ENCODE measurements at places on chromosomes 4 and X. TPM values are rescaled to one million over a fixed set of nuclear protein-coding genes. Genes with fewer than 3 reads are reported as not detected.

Gene ARSD
- polyA plus RNA-seq, result 58.7 TPM

Gene ETDC
- not detected for polyA plus RNA-seq

DNA sequence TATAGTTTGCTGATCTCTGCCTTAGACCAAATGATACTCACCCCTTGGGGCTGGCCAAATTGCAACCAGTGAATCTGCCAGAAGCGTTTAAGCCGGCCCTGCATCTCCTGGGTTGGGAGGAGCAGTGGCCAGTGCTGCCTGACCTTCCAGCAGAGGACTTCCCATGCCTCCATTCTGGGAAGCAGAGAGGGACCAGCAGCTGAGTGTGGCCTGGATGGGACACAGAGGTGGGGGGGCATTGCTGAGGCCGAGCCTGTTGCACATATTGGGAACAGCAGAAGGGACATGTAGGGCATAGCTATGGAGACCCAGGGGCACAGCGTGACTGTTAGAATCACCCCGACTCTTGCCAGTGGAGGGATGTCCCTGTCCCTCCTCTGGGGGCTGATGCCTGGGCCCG lies 93.3 kb downstream of the CPZ start:
- DNase-seq, result no peak

DNA sequence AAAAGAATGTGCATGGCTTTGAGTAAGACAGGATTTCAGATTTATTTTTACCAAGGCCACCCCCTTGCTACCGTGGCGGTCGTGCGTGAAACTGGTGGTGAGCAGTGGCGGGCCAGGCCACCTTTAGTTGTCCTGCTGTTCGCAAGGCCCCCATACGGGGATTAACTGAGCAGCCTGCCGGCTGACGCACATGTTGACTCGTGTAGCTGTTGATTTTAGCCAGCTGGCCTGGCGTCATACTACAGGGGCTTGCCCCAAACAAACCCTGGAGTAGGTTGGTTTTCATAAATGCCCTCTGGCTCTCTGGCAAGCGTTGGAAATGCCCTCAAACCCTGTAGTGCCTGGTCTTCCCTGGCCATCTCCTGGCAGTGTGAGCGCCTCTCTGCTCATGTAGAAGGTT lies 28.4 kb downstream of the WFS1 start:
- DNase-seq, result no peak

Gene ATOH1
- not detected for polyA plus RNA-seq

DNA sequence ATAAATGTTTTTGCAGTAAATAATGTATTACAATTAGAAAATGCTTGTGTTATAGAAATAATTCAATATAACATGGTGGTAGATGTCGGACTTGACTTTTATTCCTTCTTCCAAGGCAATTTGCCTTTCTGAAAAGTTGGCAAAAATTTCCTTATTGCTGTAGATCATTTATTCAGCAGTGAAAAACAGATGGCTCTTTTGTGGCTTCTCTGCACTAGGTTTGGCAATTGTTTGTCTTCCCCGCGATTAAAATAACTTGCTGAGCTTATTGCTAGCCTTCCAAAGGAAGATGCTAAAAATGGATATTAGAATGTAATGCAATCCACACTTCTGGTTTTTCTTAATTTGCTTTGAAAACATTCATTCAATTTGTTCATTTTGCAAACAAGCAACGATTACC lies 1977.9 kb upstream of the ADGRL3 start:
- DNase-seq, result no peak

Gene CD38
- 1.1 TPM for polyA plus RNA-seq

Gene BEND2
- polyA plus RNA-seq, result not detected

- no peak for DNase-seq
These were observed 196.2 kb downstream of the SNCA start for GRCh38 chr4:89640620-89641366.

Gene LNX1
- polyA plus RNA-seq, result 16.2 TPM

Gene ITM2A
- 134 TPM for polyA plus RNA-seq

- DNase-seq, result no peak
These were observed 473.7 kb downstream of the CENPC start for GRCh38 chr4:67071641-67072040.

Gene ACSL1
- polyA plus RNA-seq, result 51.6 TPM

Gene TCEAL6
- polyA plus RNA-seq, result 0.29 TPM

Gene C4orf51
- not detected for polyA plus RNA-seq

DNA sequence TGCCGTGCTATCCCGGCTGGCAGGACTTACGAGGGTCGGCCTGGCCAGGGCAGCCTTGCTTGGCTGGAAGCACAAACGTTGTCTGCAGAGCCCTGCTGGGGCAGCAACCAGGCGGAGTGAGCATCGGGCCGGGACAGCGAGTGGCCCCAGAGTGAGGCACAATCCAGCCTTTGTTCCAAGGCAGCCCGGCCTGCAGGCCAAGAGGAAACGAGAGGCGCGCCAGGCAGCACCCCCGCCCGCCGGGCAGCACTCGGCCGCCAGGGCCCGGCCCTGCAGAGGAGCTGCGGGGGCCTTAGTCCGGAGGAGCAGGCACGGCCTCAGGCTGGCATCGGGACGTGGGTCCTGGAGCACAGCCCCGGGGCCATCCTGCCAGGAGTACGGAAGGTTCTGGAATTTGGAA lies 24.1 kb downstream of the FGFRL1 start:
- no peak for DNase-seq

GRCh38 chr4:165612936-165613335 lies 234.1 kb downstream of the CPE start:
- DNase-seq, result no peak

- no peak for DNase-seq
These were observed 6.6 kb downstream of the ARL9 start for GRCh38 chr4:56512166-56512565.

Gene FDCSP
- polyA plus RNA-seq, result not detected

Gene CT55
- 0.19 TPM for polyA plus RNA-seq

- DNase-seq, result no peak
These were observed 58.5 kb downstream of the ANTXR2 start for GRCh38 chr4:80014531-80014930.

GRCh38 chr4:2441393-2442174 lies 22.8 kb downstream of the CFAP99 start:
- DNase-seq, result no peak

DNA sequence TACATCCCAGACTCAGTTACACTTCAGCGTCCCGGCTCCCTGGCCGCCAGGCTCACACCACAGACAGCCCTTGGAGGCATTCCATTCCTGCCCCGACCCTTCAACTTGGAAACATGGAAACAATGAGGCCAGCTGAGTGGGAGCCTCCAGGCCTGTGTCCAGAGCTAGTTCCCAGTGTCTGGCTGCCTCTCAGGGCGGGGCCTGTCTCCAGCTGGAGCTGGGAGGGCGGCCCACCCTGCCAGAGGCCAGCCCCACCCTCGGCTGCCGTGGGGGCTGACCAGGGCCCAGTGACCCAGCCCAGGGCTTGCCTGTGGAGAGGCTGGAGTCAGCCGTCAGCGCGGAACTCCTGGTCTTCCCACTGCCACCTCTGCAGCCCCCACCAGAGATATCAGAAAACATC lies 37.4 kb upstream of the SPON2 start:
- DNase-seq, result no peak

- DNase-seq, result no peak
These were observed 34.4 kb downstream of the RAP2C start for GRCh38 chrX:132184871-132185270.

GRCh38 chr4:75069493-75070074 lies 136.7 kb downstream of the PARM1 start:
- no peak for DNase-seq

Gene TLR2
- polyA plus RNA-seq, result 5.5 TPM

Gene ADH7
- polyA plus RNA-seq, result not detected

DNA sequence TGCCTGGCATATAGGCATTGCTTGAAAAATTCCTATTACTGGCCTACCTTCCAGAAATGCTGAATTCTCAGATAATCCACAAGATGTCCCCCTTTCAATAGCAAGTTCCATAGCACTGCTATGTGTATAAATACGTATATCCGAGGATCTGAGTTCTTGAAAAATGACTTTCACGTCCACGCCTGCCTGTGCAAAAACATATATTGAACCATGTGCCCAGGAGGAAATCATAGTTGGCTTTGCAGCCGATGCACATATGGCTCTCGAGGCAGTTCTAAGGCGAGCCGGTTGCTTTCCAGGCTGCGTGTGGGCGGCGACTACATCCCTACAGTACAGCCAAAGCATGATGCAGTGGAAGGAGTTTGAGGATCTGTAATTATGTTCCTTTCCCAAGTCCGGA lies 55.4 kb upstream of the ESX1 start:
- no peak for DNase-seq

GRCh38 chr4:189050643-189051042 lies 890.0 kb upstream of the FRG1 start:
- no peak for DNase-seq

Measured in left renal pelvis (tissue), 4 donors.